ENCODE measurements at places on chromosomes 6 and 20.
A peak's percentile ranks its signal among the peaks of the same experiment; 100 is the strongest.

DNA sequence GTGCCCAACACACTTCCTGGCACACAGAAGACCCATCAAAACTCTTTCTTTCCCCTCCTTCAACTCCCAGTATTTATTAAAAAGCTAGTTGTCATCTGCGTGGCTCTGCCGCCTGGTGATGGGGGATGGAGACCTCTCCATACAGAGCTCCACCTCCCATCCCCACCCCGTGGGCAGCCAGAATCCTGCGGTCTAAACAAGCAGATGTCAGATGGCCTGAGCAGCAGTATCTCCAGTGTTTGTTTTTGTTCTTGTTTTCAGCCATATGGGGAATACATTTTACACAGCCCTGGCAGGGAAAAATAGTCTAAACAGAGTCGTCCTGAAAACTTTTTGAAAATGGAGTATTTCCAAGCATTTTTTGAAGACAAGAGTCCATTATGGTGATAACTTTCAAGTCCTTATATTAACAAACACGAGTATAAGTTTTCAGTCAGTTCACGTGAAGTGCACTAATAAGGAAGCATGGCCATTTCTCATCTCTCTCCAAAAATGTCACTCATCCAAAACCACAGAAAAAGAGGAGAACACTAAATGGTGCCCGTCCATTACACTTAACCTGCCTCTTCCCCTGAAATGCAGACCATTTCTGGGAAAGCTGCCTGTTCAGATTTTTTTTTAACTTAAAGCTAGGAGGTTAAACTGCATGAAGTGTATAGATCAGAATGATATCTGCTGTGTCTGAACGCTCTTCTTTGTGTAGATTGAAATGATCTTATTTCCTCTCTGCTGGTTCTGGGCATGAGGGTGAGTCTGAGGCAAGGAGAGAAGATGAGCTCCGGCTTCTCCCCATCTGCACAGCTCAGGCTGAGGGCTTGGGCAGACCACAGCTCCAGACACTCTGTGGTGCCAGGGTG, 91.0 kb downstream of the TCP11 start:
- DNase-seq: peak; percentile 96

DNA sequence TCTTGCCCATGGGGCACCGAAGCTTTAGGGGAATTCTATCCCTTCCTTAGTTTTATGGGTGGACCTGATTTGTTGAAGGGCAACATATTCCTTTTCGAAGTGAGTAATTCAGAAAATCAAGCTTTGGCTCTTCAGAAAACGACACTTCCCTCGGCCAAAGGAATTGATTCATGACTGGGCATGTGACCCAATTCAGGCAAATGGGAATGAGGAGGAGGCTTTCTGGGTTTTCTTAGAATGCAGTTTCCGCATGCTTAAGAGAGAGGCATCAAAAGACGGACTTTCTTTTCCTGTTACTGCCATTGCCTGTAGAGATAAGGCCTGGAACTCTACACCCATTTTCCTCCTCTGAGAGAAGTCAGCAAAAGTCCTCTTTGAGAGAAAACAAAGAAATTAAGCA, 179.5 kb downstream of the RFPL4B start:
- no peak for DNase-seq

GRCh38 chr20:33653900-33654596, 8.1 kb upstream of the C20orf144 start:
- DNase-seq: peak; percentile 46

DNA sequence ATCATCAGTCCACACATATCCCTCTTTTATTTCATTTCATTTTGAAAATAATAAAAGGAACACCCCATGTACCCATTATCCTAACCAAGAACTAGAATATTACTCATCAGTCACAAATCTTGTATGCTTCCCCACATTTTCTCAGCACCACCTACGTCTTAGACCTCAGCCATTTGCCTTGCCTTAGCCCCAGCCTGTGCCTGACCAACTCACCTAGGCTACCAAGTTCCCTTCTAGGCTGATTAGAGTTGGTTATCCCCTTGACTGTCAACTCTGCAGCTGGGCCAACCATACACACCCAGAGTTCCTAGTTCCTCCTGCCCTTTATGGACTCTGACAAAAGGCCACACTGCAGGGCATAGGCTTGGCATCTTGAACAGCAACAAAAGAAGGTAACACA, 33.4 kb upstream of the IPCEF1 start:
- DNase-seq: no peak

GRCh38 chr20:2918096-2919049, 45.1 kb downstream of the PTPRA start:
- no peak for DNase-seq
